ENCODE measurements at places on chromosomes 4 and X. TPM values are rescaled to one million over a fixed set of nuclear protein-coding genes. Genes with fewer than 3 reads are reported as not detected.

ARR3 gene
- polyA plus RNA-seq = 0.39 TPM

SSX1 gene
- not detected for polyA plus RNA-seq

USP17L12 gene
- not detected for polyA plus RNA-seq

RNF128 gene
- polyA plus RNA-seq = 14.7 TPM

FAM47E gene
- 7.3 TPM for polyA plus RNA-seq

BEX1 gene
- 17.1 TPM for polyA plus RNA-seq

ADRA2C gene
- 8.0 TPM for polyA plus RNA-seq
